Activated CD4-positive, alpha-beta memory T cell treated with anti-CD3 and anti-CD28 coated beads for 36 hours (primary cell): ENCODE measurements at places on chromosomes 7 and 10. TPM values are rescaled to one million over a fixed set of nuclear protein-coding genes. Genes with fewer than 3 reads are reported as not detected.

- H3K4me3 ChIP-seq: no peak overlapping the region
- no peaks in the 10 kb centered on the region for H3K4me1 ChIP-seq
- H3K36me3 ChIP-seq: peaks cover 26% of the 10 kb centered on the region
- DNase-seq: no peak
Measured at GRCh38 chr7:128010391-128011127, 20.7 kb downstream of the LRRC4 start.

DNA sequence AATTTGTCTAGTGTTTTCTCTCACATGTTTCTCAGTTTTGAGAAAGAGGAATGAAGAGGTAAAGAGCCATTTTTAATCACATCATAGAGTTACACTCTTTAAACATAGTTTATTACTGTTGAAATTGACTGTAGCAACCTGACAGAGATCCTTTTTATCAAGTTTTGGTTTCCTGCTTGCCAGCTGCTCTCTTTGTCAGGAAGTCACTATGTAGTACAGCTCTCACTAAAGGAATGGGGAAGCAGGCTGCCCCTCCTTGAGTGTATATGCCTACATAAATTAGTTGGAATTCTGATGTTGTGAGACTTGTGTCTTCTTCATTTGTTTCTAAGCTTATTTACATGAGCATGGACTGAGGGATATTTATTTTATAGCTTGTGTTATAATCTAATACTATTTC is 1274.0 kb upstream of the CELF2 start:
- DNase-seq: no peak
- H3K4me1 ChIP-seq: no peaks in the 10 kb centered on the region
- H3K27ac ChIP-seq: no peak overlapping the region

GRCh38 chr10:70675496-70676161 is 3.3 kb downstream of the ADAMTS14 start:
- H3K36me3 ChIP-seq: no peaks in the 10 kb centered on the region
- H3K4me1 ChIP-seq: peaks cover 11% of the 10 kb centered on the region
- no peak overlapping the region for H3K27ac ChIP-seq
- DNase-seq: no peak

MGAM2 gene
- total RNA-seq: not detected

DNA sequence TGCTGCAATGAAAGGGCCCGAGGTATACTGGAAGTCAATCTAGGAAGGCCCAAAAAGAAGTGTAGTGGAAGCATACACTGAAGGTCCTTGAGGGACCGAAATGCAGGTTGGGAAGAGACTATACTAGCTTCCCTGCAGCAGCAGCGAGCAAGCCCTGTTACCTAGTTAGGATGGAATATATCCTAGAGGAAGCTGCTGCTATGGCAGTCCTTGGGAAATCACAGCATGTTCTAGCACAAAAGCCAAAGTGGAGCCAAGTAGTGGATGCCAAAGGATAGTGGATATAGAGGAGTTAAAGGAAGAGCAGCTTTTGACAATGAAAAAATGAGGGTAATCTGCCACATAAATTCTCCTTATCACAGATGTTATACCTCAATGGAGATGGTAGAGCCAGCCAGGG is 123.8 kb upstream of the STARD3NL start:
- no peak overlapping the region for H3K27ac ChIP-seq
- H3K27me3 ChIP-seq: peaks cover 7% of the 10 kb centered on the region
- no peak for DNase-seq
- no peaks in the 10 kb centered on the region for H3K4me1 ChIP-seq

DNA sequence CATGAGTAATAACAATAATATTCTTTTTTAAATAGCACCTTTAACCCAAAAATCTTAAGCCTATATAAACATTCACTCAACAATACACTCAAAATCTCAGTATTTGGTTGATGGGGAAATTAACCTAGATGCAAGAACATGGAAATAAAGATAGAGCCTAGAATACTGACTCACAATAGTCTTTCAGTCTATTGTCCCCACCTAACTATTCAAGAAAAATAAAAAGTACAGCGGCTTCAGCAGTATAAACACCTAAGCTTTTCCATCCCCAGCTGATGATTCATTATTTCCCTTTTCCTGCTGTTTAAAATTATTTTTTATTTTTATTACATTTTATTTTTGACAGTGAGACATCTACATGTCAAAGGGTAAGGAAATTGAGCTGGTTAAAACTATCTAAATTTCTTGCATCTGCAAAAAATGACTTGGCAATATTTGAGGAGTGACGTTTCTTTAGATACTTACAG is 201.4 kb downstream of the FZD1 start:
- no peak overlapping the region for H3K4me3 ChIP-seq
- no peak for DNase-seq
- no peak overlapping the region for H3K27ac ChIP-seq

- no peaks in the 10 kb centered on the region for H3K27me3 ChIP-seq
- peaks cover under 1% of the 10 kb centered on the region for H3K36me3 ChIP-seq
- H3K4me3 ChIP-seq: no peak overlapping the region
- no peak overlapping the region for H3K27ac ChIP-seq
- no peak for DNase-seq
Measured at GRCh38 chr10:60312818-60313588, 76.7 kb downstream of the ANK3 start.

GRCh38 chr10:7121154-7121797 is 289.6 kb downstream of the SFMBT2 start:
- H3K4me3 ChIP-seq: no peak overlapping the region
- H3K36me3 ChIP-seq: no peaks in the 10 kb centered on the region
- H3K4me1 ChIP-seq: peaks cover 3% of the 10 kb centered on the region
- H3K27me3 ChIP-seq: peaks cover 10% of the 10 kb centered on the region

- no peak overlapping the region for H3K4me3 ChIP-seq
- H3K27ac ChIP-seq: peak overlapping the region; percentile 64
- H3K4me1 ChIP-seq: peaks cover 82% of the 10 kb centered on the region
- no peaks in the 10 kb centered on the region for H3K27me3 ChIP-seq
Measured at GRCh38 chr10:61971003-61971325, 69.5 kb downstream of the ARID5B start.

GRCh38 chr7:93036807-93037206 is 81.0 kb downstream of the SAMD9 start:
- peaks cover 22% of the 10 kb centered on the region for H3K4me1 ChIP-seq
- peaks cover 3% of the 10 kb centered on the region for H3K36me3 ChIP-seq
- H3K27ac ChIP-seq: peak overlapping the region; percentile 53
- peak; percentile 64 for DNase-seq
- no peak overlapping the region for H3K4me3 ChIP-seq
